ENCODE measurements at places on chromosomes 12 and 14. TPM values are rescaled to one million over a fixed set of nuclear protein-coding genes. Genes with fewer than 3 reads are reported as not detected.

DNA sequence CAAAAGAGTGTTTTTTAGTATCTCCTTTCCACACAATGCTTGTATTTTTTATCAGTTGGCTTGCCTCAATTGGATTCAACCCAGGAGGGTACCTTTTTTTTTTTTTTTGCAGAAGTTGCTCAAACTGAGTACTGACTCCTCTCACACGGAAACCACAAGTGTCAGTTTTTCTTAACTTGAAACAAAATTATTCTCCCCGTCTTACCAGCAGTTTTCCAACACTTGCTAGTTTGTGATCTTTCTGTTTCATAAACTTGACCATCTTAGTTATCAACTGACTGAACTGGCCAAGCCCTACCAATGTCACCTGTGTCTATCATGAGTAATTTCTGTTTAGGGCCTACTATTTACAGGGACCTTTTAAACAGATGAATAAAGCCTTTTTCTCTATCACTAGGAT, 34.1 kb upstream of the ITPR2 start:
- no peak for DNase-seq
- H3K27ac ChIP-seq: no peak overlapping the region
- H3K27me3 ChIP-seq: no peaks in the 10 kb centered on the region

DNA sequence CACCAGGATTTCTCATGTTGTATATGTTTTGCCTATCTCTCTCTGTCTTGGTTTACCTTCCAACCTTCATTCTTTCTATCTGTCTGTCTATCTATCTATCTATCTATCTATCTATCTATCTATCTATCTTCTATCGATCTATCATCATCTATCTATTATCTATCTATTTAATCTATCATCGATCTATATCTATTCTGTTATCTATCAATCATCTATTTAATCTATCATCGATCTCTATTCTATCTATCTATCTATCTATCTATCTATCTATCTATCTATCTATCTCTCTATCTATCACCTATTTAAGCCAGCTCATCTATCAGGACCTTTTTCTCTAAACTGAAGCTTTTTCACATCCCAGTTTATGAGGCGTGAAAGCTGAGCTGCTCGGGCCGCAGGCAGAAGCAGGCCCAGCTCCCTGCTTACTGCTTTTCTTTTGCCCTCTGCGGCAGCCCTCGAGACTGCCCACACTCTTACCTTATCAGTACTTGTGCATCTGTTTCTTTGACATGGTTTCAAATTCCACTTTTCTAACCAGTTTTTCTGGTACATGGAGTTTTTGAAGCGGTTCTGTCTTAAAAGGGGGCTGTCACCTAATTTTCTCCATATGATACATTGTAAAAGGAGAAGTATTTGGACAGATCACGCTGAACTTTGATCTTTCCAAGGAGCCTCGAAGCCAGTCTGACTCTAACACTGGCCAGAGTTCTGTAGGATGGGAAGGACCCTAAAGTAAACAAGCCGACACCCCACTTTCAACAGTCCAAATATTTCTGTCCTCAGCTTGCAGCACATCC, 44.4 kb upstream of the GSG1 start:
- peak overlapping the region; percentile 64 for H3K27ac ChIP-seq
- no peak overlapping the region for H3K4me3 ChIP-seq
- no peak for DNase-seq
- no peaks in the 10 kb centered on the region for H3K36me3 ChIP-seq
- H3K4me1 ChIP-seq: no peaks in the 10 kb centered on the region

GRCh38 chr12:87107766-87108165, 851.6 kb upstream of the MGAT4C start:
- H3K4me1 ChIP-seq: no peaks in the 10 kb centered on the region
- no peaks in the 10 kb centered on the region for H3K36me3 ChIP-seq
- no peak overlapping the region for H3K27ac ChIP-seq
- no peak for DNase-seq

- DNase-seq: peak; percentile 85
- H3K27me3 ChIP-seq: no peaks in the 10 kb centered on the region
- H3K36me3 ChIP-seq: no peaks in the 10 kb centered on the region
- H3K4me1 ChIP-seq: no peaks in the 10 kb centered on the region
- peak overlapping the region; percentile 75 for H3K27ac ChIP-seq
Observed at GRCh38 chr12:113359133-113359938, 949 bp downstream of the PLBD2 start.

DNA sequence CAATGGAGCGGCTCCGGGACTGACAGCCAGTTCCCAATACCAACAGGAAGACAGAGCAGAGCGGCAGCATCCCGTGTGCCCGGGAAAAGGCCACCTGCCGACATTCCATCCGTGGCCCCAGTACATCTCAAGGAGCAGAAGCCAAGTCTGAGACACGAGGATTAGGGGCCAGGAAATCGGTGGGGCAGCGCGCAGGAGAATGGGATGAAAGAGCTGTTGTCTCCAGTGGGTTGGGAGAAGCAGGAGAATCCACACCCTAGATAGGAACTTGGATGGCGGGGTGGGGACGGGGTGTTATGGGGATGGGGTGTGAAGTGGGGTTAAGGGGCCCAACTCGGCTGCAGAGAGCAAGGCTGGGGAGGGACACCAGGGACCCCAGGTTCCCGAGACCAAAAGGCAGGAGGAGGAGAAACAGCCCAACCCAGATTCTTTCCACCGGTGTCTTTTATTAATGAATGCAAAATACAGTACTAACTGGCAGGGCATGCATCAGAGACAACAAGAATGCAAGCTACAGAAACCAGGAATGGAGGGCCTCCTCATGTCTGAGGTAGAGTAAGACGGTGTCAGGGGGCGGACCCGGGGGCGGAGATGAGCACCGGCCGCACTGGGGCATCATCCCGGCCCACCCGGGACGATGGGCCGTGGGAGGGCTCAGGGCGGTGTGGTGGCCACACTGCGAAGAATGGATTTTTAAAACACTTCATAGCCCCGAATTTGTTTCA, 50.3 kb downstream of the BEGAIN start:
- no peaks in the 10 kb centered on the region for H3K4me1 ChIP-seq
- H3K27ac ChIP-seq: no peak overlapping the region
- no peak overlapping the region for H3K4me3 ChIP-seq

GRCh38 chr12:25781232-25781631, 177.2 kb upstream of the RASSF8 start:
- H3K4me3 ChIP-seq: no peak overlapping the region
- H3K27me3 ChIP-seq: no peaks in the 10 kb centered on the region
- no peak for DNase-seq
- no peaks in the 10 kb centered on the region for H3K4me1 ChIP-seq

DNA sequence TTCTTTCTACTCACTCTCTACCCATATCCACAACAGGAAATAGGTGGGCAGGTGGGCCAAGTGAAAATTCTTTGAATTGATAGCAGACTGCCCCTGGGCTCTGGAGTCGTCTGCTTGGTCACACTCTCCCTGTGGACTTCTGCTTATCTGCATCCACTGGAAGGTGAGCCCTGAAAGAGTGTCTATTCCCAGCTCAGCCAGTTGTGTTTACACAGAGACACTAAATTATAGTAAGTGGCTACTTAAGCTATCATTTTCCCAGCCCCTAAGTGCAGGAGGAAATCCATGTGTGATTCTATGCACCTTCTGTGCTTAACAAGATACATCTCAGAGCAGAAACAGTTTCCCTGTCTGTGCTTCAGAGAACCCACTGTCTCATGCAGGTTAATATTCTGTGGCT, 338.4 kb downstream of the FUT8 start:
- no peak for DNase-seq
- no peaks in the 10 kb centered on the region for H3K36me3 ChIP-seq
- H3K4me1 ChIP-seq: no peaks in the 10 kb centered on the region
- H3K4me3 ChIP-seq: no peak overlapping the region
- H3K27me3 ChIP-seq: no peaks in the 10 kb centered on the region

DNA sequence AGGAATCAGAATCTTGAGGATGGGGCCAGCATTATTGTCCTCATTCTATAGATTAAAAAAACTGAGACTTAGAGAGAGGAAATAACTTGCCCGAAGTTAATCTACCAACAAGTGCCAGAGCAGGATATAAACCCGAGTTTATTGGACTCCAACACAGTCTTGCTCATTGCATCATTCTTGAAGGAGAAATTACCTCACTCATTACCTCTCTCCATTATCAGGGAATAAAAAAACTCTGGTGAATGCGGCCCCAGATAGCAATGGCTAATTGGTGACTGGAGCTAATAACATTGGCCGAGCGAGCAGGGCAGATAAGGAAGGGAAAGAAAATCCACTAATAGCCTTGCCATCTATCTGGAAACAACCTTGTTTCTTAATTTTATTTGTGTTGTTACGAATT, 24.7 kb upstream of the TMED10 start:
- H3K4me1 ChIP-seq: no peaks in the 10 kb centered on the region
- no peak overlapping the region for H3K27ac ChIP-seq
- no peak for DNase-seq

DNA sequence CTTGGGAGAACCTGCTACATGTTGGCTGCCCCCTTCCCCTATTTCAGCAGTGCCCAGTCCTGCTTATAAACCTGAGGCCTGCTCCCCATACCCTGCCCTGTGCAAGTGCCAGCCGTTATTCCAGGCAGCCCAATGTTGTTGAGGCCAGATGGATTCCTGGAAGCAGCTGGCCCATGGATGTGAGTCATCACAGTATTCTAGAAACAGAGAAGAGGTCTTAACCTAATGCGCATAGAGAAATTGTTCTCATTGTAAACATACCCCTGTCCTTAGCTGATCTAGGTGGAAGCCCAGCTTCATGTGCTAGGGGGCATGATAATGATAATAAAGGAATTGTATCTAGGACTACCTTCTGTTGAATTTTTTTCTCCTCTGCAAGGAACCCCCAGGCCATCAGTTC, 69.7 kb downstream of the TSPAN11 start:
- no peaks in the 10 kb centered on the region for H3K36me3 ChIP-seq
- H3K27ac ChIP-seq: no peak overlapping the region
- no peaks in the 10 kb centered on the region for H3K27me3 ChIP-seq
- no peaks in the 10 kb centered on the region for H3K4me1 ChIP-seq
- no peak for DNase-seq

DNA sequence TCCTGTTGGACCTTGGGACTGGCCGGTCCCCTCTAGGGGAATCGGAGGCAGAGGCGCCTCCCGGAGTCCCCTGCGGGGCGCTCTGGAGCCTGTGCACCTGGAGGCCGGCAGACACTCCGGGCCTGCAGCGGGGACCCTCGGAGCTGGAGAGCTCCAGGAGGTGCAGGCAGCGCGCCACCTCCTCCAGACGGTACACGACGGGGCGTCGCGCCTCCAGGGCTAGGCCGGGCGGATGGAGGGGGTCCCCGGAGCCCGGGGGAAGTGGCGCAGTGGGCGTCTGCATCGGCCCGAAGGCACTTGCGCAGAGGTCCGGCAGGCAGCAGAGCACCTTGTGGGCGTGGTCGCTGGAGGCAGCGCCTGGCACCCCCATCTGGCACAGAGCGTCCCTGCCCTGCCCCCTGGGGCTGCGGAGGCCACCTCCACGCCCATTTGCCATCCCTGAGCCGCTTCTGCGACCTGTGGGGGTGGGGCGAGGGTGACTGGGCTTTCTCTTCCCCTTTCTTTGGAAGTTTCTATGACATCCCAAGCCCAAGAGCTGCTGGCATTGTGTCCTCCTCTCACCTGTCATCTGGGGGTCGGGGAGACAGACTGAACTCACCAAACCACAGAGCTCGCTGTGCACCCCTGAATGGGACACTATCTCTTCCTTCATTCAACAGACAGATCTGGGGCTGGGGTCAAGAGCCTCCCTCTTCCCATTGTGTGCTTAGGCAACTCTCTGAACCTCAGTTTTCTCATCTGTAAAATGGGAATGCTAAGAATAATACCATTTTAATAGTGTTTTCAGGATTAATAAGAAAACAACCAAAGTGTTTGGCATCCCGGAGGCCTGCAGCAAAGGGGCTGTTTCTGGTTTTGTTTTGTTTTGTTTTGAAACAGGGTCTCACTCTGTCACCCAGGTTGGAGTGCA, 37.5 kb upstream of the CORO1C start:
- H3K36me3 ChIP-seq: no peaks in the 10 kb centered on the region
- H3K27ac ChIP-seq: no peak overlapping the region
- no peaks in the 10 kb centered on the region for H3K4me1 ChIP-seq
- DNase-seq: peak; percentile 68
- no peaks in the 10 kb centered on the region for H3K27me3 ChIP-seq

DNA sequence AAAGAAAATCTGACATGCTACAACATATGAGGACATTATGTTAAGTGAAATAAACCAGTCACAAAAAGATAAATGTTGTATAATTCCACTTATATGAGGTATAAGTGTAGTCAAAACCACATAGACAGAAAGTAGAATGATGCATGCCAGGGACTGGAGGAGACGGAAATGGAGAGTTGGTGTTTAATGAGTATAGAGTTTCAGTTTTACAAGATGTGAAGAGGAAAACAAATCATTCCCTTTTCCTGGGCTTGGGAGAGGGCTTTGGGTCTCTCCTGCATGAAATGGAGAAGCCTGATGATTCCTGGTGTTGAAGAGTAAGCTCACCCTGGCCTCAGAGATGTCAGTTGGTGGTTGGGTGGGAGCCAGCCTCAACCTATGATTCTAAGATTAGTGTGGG, 158.4 kb upstream of the PLXNC1 start:
- DNase-seq: no peak
- H3K36me3 ChIP-seq: no peaks in the 10 kb centered on the region
- no peak overlapping the region for H3K4me3 ChIP-seq
- H3K27me3 ChIP-seq: no peaks in the 10 kb centered on the region
- no peaks in the 10 kb centered on the region for H3K4me1 ChIP-seq

DNA sequence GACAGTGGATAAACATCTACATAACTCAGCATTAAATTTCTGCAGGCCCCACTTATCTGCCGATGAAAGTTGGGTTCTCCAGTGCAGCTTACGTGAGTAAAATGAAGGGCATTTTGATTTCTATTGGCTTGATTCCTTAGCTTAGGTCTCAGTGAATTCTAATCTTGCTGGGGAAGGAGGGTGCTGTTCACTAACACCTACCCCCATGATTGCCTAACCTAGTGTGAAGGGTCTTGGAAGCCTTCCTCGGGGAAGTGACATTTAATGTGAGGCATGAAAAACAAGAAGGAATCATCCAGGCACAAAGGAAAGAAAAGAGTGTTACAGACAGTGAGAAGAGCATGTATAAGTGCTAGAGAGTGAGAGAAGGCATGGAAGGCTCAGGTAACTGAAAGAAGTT, 81.0 kb downstream of the DAAM1 start:
- H3K36me3 ChIP-seq: no peaks in the 10 kb centered on the region
- H3K4me1 ChIP-seq: peaks cover 2% of the 10 kb centered on the region
- H3K4me3 ChIP-seq: no peak overlapping the region
- no peak for DNase-seq

DNA sequence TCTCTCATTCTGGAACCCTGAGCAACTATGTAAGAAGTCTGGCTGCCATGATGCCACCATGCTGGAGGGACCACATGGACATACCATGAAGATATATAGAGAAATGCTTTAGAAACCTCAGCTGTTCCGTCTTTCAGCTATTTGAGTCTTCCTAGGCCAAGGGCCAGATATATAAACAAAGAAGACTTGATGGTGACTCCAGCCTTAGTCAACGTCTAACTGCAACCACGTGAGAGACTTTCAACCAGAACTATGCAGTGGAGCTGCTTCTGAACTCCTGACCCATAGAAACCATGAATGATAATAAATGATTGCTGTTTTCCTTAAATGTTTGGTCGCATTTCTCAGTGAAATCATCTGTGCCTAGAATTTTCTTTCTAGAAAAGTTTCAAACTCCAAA, 20.0 kb upstream of the KITLG start:
- H3K4me1 ChIP-seq: no peaks in the 10 kb centered on the region
- H3K4me3 ChIP-seq: no peak overlapping the region
- H3K27ac ChIP-seq: no peak overlapping the region
- DNase-seq: no peak

Gene MYH6
- total RNA-seq: not detected

Gene ADCK1
- 4.2 TPM for total RNA-seq

Gene GUCY2C
- not detected for total RNA-seq

Gene NUP37
- 16.1 TPM for total RNA-seq

Gene TAC3
- total RNA-seq: not detected

Gene SUSD6
- total RNA-seq: 59.9 TPM
